CD4-positive, alpha-beta T cell treated with Interleukin-4 for 1 hour (primary cell): ENCODE measurements at places on chromosomes 11 and 22.

GRCh38 chr11:8286886-8287285 lies 23.2 kb upstream of the LMO1 start:
- no peak for DNase-seq

DNA sequence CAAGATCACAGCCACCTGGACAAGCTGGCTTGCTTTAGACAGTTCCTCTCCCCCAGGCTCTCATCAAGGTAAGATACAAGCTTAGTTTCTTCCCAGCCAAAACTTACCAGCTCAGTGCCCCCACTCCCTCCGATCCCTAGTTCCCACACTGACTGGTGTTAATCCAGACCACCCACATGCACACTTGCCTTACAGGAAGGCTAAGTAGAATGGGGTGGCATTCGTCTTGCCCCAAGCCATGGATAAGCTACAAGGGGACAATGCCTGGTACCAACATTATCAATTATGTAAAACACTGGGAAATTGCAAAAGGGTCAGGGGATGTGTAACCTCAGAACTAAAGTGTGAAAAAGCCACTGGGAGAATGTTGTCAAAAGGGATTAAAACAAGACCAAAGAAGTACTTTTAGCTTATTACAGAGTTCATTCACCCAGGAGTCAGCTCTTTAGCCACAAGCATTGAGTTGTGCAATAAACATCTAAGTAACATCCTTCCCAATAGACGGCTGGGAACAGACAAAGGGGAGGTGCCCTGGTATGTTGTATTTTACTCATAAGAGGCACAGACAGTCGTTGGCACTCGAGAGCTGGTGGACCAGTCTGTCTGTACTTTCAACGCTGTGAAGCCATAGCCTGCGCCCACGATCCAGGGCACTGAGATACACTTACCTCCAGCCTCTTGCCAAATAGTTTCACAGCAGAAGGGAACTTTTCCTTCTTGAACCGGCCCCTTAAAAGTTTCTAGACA lies 1.1 kb downstream of the DHCR7 start:
- no peak for DNase-seq

- no peak for DNase-seq
These were observed 90.2 kb downstream of the NELL1 start for GRCh38 chr11:20759541-20759940.

DNA sequence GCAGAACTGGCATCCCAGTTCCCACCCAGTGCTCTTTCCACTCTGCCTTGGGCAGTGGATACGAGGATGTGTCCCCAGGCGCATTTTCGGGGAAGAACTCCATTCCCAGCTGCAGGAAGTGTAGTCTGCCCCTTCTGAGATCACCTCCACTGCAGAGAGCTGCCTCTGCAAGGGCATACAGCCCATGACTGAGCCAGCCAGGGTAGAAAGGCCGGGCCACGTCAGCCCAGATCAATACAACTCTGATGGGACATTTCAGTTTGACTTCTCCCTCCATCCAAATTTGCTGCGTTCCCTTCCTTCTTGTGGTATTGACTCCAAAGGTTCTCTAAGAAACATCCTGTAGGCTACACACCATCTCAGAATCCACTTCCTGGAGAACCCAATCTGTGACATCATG lies 19.7 kb downstream of the MOGAT2 start:
- DNase-seq: no peak

DNA sequence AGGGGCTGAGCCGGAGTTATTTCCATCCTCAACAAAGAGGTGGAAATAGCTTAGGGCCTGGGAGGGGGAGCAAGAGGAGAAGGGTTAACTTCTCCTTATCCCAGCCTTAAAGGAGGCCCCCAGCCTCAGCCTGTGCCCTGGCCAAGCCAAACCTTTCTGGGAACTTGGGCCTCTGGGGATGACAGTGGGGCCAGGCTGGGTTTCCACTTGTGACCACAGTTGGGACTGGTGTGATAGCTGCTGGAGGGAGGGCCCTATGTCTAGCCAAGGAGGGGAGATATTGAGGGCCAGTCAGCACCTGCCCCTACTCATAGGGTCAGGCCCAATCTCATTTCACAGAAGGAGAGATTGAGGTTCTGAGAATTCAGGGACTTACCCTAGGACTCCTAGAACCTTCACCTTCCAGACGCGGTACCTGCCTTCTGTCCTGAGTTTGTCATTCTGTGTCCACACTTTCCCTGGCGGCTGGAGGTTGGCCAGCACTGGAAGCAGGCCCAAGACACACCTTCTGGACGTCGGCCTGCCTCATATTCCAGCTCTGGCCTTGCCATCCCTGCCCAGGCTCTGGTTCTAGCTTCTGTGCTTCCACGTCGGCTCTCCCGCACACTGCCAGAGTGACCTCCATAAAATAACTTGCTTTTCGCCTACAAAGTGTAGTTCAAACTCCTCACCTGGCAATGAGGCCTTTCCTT lies 3.1 kb downstream of the RELT start:
- DNase-seq: peak; percentile 6

DNA sequence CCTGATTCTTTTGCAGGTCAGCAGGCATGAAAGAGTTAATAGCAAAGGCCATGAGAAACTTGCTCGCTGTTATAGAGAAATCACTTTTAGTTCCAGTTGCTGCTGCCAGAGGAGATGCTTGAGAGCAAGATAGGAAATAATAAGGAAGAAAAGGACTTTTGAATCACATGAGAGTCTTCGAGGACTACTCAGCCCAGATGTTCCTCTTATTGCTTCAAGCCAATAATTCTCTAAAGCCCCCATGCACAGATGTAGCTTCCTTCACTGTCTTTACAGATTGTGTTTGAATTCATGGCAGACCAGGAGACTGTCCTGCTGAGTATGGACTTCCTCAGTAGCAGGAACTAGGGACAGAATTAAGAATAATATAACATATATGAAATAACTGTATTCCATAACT lies 50.1 kb upstream of the OLFML1 start:
- no peak for DNase-seq

GRCh38 chr11:127042445-127042844 lies 41.9 kb upstream of the KIRREL3 start:
- no peak for DNase-seq

GRCh38 chr11:17588721-17589120 lies 41.7 kb downstream of the OTOG start:
- no peak for DNase-seq

DNA sequence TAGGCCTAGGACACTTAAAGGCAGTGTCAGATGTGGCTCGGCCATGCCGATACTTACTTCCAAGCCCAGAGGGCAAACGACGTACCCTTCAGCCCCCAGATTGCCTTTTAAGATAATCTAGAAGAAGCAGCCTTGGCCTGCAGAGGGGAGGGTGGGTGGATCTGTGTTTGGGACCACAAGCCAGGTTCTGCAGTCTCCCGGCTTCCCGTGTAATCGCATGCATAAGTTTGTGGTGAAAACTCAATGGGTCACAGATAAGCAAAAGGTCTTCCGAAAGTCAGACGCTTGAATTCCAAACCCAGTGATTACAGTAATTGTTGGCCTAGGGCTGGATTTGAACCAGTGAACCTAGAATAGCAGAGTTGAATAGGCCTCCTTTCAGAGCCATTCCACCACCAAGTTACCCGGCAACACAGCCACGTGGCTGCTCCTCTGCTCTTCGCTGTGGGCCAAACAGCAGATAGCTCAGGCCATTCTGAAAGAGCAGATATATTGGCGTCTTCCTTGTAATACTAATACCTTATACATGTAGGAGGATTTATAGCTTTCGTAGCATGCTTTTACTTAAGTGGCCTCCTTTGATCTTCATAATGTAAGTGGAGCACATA lies 170.8 kb upstream of the CADM1 start:
- no peak for DNase-seq

- no peak for DNase-seq
These were observed 133.3 kb downstream of the ATXN10 start for GRCh38 chr22:45804986-45805325.
